ENCODE measurements at places on chromosomes 6 and 20.

DNA sequence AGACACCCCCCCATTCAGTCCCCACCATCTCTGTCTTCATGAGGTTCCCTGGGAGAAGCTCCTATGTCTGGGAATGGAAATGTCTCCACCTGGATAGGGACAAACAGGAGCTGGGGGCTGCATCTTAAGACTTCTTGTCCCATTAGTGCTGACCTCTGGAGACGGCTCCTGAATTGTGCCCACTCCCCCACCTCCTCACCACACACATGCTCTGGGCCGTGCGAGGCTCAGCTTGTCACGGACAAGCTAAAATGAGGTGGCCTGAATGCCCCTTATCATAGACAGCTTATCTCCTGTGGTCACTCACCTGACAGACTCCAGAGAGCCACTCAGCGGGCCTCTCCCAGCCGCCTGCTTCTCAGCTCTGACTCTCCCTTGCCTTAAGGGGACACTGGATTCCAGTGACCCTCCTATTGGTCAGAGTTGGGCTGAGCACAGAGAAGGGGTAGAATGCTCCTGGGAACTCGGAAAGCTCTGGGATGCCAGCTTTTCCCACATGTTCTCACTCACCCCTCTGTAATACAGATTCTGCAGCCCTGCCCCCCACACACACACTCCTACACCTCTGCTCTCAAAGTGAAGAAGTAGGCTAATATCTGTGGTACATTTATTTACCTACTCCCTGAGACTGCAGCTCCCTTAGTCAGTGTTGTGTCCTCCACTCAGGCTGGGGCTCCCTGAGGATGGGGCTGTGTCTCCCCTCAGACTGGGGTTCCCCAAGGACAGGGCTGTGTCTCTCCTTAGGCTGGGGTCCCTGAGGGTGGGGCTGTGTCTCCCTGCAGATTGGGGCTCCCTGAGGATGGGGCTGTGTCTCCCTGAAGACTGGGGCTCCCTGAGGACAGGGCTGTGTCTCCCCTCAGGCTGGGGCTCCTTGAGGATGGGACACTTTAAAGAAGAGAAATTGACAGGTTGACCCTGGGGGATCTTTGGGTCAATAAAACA is 167.5 kb downstream of the VEGFA start:
- no peak for DNase-seq

DNA sequence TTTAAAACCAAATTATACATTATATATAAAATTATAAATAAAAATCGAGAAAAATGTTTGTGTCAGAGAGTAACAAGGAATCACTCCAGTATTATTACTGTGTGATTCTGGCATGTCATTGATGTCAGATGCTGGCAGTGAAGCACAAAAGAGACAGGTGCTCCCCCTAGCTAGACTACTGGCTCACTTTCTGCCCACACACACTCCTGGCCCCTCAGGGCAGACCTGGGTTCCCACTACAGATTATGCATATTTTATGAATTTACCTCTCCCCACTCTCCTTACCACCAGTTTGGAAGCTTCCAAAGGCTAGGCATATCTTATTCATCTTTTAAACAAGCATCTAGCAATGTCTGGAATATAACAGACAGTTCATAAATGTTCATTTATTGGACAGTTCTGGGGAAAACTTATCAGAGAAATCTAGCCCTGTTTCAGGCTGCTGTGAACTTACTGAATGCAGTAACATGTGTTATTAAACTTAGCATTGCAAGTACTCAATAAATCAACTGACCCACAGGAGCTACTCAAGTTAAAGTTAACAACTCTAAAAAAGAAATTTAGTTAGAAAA is 12.8 kb downstream of the SNX3 start:
- DNase-seq: no peak

GRCh38 chr20:63509088-63509564 is 10.2 kb upstream of the EEF1A2 start:
- DNase-seq: no peak

- no peak for DNase-seq
These were observed 183.1 kb downstream of the GMPR start for GRCh38 chr6:16421462-16421960.

DNA sequence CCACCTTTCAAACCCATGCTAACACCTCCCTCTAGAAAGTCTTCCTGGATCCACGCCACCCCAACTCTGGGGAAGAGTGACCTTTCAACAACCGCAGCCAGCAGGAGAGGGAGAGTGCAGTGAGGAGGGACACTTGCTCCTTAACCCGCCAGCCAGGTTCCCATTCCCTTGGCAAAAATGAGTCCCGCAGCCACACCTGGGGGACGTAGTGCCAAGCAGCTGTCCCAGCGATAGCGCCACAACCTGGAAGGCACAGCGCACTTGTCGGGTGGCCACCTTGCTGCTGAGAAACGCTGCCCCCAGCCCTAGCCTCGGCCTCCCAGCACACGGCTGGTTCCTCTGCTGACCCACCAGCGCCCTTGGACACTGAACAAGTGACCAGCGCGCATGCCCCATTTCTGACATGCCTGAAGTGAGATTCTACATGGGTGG is 119.3 kb downstream of the JPH2 start:
- no peak for DNase-seq

DNA sequence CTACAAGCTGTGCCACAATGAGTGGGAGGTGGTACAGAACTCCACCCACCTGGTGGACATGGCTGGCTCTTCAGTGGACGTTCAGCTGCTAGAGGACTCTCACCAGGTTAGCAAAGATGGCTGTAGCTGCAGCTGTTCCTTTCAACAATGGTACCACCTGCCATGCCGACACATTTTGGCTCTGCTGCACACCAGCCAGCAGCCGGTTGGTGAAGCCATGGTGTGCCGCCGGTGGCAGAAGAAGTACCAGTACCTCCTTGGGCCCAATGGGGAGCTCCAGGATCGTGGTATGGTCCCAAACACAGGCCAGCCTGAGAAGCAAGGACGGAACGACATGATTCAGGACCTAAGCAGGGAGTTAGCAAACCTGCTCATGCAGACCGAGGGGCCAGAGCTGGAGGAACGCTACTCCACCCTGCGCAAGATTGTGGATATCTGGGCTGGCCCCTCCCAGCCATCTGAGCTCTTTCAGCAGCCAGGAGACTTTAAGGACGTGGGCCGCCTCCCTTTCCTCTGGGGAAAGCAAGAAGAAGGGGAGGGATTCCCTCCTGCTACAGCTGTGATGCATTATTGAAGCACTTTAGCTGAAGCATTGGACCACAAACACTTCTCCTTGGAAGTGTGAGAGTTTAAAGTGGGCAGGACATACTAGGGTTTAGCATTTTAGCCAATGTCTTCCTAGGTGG is 2.8 kb upstream of the ZSWIM1 start:
- DNase-seq: peak; percentile 40

- DNase-seq: no peak
These were observed 1.3 kb upstream of the ARHGAP18 start for GRCh38 chr6:129711271-129711631.

- no peak for DNase-seq
These were observed 14.7 kb downstream of the FOXQ1 start for GRCh38 chr6:1326535-1327121.

- no peak for DNase-seq
These were observed 161.7 kb upstream of the BMP5 start for GRCh38 chr6:56036916-56037600.

DNA sequence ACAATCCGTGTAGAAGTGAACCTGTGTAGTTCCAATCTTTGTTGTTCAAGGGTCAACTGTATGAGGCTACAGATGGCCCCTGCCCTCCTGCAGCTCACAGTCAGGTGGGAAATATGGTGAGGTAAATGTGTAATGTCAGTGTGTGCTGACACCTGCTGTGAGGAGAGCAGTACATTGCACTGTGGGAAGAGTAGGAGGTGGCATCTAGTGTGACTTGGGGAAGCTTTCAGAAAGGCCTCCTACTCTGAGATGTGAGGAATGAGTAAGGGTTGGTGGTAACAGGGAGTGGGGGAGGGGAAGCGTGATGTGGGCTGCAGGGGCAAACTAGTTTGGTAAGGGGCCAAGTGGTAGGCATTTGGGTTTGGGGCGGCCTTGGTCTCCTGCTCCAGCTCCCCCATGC is 188.8 kb downstream of the FARS2 start:
- DNase-seq: no peak

DNA sequence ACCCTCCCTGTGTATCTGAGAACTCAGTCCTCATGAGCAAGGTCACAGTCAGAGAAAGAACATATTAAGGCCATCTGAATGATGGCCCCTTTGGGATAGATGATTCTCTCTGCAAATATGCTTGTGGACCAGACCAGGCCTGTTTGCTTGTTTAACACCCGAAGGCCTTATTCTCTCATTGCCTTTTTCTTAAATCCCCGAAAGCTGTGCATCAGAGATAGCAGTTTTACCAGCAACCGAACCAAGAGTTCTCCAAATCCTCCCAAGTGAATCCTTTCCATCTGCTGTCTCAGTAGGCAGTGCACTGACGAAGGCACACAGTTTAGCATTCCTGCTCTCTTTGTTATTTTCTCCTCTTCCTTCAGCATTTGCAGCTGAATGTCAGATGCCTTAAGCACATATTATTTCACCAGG is 79.8 kb downstream of the TRMT6 start:
- no peak for DNase-seq

DNA sequence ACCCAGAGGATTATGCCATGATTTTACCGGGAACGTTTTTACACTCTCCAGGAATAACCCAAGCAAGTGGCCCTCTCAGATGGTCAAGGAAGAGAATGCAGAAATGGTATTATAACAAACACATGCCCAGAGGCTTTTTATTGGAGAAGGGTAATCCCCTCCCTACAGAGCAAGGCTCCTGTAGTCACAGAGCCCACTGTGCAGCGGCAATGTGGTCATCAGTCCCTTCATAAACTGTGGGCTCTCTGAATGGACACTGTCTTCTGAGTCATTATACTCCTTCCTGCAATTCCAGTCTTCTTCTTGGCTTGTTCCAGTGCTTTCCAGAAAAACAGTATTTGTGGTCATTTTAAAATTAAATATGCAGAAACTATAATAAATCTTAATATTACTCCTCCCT is 74.7 kb downstream of the LAMA4 start:
- no peak for DNase-seq

GRCh38 chr6:1971612-1972011 is 273.8 kb downstream of the GMDS start:
- no peak for DNase-seq

GRCh38 chr6:81689580-81689979 is 62.9 kb downstream of the TENT5A start:
- DNase-seq: no peak

GRCh38 chr6:90294008-90294511 is 2.6 kb downstream of the BACH2 start:
- no peak for DNase-seq

- DNase-seq: no peak
These were observed 64.7 kb downstream of the AK9 start for GRCh38 chr6:109626311-109626710.

Measured in HFF-Myc (cell line).